Aorta (tissue), 5 donors: ENCODE measurements at places on chromosomes 6 and 20.

DNA sequence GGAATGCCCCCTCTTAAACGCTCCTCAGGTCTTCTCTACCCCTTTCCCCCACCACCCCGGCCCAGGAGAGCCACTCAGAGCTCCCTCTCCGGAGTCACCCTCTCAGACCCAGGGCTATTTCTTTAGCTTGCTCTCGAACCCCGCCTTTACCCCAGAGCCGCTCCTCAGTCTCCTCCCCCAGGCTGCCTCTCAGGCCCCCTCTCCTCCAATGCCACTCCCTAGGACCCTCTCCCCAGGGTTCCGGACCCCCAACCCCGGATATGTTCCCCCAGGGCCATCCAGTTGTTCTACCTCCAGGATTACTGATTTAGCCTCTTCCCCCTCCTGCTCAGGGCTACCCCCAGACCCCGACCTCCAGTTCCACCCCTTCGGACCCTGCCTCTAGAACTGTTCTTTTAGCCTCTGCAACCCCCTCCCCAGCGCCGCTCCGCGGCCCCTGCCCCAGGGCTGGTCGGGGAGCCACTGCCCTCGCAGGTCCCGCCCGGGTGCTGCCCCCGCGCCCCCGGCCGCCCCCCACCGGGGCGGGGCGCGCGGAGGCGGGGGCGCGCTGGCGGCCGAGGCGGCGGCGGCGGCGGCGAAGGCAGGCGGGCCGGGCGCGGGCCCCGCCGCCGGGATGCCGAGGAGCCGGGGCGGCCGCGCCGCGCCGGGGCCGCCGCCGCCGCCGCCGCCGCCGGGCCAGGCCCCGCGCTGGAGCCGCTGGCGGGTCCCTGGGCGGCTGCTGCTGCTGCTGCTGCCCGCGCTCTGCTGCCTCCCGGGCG is at the start of gene MMP24:
Gene MMP24, plus strand, starts transcription at position 565 of the 758 bp plus-strand sequence. Its CDS starts 49 bp downstream, at position 614.
- DNase-seq = no peak

- no peak for DNase-seq
Observed at GRCh38 chr6:159665868-159666635, 27.0 kb downstream of the SOD2 start.

GRCh38 chr6:7153789-7154188 is 46.0 kb downstream of the RREB1 start:
- no peak for DNase-seq

DNA sequence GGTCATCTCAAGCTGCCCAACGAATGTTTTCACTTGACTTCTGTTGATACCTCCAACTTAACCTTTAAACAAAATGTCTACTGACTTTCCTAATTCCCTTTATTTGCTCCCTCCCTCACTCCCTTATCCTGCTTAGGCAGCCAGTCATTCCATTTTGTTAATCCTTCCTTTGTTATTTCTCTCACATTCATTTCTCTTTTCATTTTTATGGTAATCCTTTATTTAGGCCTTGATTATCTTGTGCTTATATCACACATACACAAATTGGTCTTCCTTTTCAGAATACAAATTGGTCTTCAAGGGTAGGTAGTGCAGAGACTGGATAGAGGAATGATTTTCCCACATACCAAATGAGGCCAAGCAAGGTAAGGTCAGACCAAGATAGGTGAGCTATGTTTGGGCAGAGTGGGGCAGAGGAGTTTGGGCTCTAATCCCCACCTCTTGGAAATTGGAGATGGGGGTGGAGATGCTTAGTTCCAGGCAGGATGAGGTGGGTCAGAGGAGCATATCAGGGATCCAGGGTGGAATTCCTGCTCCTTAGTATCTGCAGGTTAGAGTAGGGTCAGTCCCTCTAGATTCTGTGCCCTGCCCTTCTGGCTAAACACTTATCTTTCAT is 2.0 kb upstream of the SPACA1 start:
- DNase-seq = no peak

DNA sequence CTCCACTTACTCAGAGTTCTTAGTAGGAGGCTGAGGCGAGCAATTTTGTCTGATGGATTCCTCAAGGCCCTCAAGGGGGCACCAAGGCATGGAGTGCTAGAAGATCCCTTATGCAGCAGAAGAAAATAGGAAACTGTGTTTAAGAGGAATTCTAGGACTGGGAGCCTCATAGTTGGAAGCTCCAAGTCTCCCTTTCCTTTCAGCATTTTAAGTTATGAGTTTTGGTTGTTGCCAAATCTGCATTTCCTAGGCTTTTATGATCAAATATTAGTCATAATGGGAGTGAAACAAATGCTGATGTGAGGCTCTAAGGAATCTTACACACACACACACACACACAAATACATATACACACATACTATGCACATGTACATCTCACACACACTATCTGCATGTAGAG is 714.0 kb downstream of the UTRN start:
- no peak for DNase-seq

DNA sequence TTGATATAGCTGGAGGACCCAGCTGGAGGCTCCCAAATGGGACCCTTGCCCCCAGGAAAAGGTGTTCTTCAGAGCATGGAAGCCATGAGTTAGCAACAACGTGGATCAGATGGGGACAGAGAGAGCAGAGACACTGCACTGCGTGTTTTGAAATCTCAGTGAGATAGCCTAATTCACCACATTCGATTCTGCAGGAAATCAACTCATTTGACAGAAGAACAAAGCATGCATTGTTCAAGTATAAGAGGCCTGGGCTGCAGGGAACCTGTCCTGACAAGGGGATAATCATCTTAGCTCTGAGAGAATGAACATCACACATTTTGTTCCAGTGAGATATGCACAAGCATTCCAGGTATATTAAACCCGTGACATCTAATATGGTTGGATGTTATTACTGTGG is 450.2 kb downstream of the CDH26 start:
- no peak for DNase-seq

DNA sequence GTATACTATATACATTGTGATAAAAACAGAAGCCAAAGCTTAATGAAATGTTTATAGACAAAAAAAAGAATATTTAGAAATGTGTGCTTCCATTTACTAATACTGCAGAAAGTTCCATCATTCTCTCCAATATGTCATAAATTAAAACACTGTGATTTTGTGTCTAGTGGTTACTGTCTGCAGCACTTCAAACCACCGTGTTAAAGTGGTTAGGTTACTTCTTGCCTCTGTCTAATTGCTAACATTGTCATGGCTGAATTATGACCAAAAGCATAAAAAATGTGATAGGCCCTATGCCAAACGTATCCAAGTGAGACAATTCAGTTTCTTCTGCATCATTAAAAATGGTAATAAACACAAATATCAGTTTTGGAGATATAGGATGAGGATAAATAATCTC is 52.7 kb upstream of the CST5 start:
- no peak for DNase-seq

- DNase-seq = no peak
Observed at GRCh38 chr6:21067521-21067920, 526.0 kb upstream of the SOX4 start.

- no peak for DNase-seq
Observed at GRCh38 chr6:2162079-2162445, 83.3 kb downstream of the GMDS start.

GRCh38 chr20:9838378-9839295 is at the start of gene PAK5:
PAK5 (minus strand) TSS chr20:9839076; CDS start chr20:9644328, 194,748 bp downstream.
- DNase-seq = peak; percentile 55

DNA sequence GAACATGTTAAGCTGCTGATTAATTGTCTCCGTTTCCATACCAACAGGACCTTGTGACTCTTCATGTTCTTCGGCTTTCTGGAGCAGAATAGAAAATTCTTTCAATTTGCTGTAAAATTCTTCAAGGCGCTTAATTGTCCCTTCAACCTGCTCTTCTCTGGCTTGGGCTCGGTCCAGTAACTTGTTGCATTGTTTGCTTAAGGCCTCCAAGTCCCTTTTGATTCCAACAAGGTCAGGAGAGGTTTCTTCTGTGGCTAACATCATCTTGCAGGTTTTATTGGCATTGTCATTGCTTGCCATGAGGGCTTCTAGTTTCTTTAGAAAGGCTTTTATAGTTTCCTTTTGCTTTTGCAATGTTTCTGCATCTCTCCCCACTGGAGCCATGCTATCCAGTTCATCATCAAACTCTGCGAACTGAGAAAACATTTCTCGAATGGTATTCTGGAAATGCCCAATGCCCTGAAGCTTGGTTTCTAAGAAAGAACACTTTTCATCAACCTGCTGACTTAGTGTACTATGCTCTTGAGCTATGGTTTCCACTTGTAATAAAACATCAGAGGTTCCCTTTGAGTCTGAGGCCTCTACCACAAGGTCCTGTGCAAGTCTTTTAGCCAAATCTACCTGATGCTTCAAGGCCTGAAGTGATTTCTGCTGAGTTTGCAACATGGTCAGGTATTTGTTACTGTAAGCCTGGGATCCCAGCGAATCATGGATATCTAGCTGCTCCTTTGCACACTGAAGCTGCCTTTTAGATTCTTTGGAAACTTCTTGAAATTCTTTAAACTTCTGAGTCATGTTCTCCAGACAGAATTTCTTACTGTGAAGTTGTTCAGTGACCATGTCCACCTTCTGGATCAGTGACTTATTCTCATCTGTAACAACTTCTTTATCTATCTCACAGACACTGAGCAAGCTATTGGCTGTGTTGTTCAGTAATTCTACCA is 90.2 kb downstream of the DST start:
- no peak for DNase-seq

- no peak for DNase-seq
Observed at GRCh38 chr6:144248003-144248402, 37.1 kb upstream of the UTRN start.

DNA sequence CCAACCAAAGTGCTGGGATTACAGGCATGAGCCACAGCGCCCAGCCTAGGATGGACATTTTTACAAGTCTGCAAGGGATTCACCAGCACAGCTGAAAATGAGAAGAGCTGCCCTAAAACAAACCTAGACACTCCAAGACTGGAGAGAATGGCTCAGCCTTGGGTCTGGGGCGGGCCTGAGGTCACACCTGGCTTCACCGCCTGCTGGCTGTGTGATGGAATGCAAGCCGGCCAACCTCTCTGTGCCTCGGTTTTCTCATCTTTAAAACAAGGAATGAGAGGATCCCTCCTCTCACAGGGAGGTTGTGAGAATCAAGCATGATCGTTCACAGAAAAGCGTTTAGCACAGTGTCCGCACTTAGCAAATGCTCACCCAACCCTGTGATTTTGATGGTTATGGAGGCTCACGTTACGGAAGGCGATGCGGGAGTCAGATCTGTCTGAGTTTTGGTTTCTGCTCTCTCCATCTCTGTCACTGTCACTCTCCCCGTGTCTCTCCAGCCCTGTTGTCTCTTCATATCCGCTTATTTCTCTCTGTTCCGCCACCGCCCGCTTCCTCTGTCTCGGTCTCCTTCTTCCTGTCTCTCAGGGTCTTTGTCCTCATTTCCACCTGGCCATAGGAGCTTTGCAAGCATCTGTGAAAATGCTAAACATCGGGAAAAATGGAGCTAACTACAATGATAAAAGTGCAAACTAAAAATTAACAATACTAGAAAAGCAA is 47.6 kb downstream of the CEBPB start:
- no peak for DNase-seq

- no peak for DNase-seq
Observed at GRCh38 chr20:11274141-11274594, 600.4 kb upstream of the JAG1 start.

DNA sequence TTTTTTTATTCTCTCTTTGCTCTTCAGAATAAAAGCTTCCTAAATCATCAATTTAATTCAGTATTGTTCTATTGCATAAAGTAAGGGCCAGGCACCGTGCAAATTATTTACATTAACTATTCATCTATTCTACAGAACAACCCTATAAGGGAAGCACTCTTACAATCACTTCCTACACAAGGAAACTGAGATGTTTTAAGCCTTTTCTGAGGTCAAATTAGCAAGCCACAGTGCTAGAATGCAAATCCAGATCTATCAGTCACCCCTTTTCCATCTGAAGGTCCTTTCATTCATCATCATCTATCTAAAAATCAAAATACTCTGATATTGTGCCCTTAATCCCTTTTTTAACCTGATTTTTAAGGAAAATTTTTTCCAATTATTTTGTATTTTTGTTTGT is 31.2 kb downstream of the FRK start:
- DNase-seq = no peak

- peak; percentile 99 for DNase-seq
Observed at GRCh38 chr20:36773597-36774390, at the start of gene DSN1. DSN1 (minus strand) TSS chr20:36773763; CDS start chr20:36771458, 2,305 bp downstream.

- no peak for DNase-seq
Observed at GRCh38 chr20:31587545-31588389, 17.3 kb upstream of the ID1 start.

GRCh38 chr20:39800548-39800947 is 838.4 kb downstream of the DHX35 start:
- DNase-seq = peak; percentile 50

DNA sequence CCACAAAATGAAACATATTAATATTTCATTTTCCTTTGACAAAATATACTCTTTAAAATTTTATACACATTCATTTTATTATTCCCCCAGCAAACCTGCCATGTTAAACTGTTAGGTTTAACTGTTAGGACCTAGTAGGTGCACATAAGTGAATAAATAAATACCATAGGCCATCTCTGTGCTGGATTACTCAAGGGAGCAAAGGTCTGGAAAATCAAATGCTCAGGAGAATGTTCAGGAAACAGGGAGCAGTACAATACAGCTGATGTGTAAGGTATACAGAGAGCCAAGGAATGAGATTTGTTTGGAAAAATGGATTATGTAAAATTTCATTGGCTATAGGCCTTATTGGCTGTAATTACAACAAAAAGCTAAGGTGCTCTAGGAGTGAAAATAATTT is 339.3 kb downstream of the BCKDHB start:
- DNase-seq = no peak

DNA sequence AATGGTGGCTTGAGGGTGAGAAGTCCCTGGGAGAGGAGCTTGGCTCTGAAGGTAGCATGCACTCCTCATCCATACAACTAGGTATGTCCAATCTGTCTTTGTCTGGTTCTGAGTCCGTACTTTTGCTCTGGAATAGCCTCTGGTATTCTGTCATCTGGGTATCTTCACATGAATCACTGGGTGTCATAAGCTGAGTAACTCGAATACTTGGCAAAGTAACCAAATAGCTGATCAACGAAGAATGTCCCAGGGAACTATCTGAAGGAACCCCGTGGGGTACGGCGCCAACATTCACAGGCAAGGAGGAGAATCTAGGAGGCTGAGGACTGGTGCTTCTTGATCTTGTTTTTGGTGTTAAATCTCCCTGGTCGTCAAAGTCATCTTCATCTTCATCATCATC is 184.8 kb downstream of the HIVEP2 start:
- DNase-seq = no peak

DNA sequence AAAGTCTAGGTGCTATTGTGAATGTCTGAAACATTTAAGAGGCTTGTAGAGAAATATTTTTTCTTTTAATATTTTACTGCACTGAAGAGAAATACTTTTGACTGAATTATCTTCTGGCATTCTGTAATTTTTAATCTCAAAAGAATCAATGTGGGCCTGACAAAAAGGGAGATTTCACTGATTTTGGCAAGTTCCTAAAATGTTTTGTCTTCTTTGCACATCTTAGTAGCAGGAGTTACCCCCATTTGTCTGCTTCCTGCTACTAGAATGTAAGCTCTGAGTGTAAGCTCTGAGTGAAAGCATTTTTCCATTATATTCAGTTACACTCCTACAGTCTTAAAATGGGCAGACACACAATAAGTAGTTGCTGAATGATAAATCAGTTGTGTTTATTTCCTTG is 31.1 kb downstream of the HDAC2 start:
- DNase-seq = no peak
